Right forelimb (tissue), 1 donor: ENCODE measurements at places on chromosomes 16 and 17.

GRCh38 chr16:71916397-71916920 is 21.1 kb downstream of the IST1 start:
- DNase-seq = no peak

DNA sequence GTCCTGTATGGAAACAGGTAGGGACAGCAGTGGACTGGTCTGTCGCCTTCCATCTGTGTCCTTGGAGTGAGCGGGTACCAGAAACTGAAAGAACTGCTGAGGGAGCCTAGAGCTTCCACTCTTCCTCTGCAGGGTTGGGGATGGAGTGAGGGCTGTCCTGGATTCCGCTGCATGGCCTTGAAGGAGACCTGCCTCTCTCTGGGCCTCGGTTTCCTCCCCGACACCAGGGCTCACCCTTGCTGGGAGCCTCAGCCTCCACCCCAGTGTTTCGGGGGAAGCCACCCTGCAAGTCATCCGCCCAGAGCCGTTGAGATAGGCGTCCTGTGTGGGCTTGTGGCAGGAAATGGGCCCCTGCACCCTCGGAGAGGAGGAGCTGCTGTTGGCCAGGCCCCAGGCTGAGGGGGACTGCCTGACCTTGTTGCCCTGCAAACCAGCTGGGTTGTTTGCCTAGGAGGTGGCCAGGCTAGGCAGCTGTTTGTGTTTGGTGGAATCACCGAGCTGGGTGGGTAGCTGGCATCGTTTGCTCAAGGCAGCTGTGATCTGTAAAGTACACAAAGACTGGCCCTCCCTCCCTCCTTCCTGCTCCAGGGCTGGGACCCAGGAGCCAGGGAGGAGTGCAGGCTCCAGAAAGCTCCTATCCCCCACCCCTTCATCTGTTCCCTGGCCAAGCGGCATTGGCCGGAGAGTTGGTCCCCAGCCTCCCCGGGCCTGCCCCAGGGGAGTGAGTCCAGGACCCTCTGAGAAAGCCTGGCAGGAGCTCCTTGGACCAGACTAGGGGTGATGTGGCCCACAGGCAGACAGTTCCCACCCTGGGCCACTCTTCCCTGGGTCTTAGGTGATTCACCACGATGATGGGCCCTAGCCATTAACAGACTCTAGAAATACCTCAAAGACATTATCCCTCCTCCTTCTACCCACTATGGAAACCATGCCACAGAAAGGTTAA is 1.3 kb downstream of the RAB37 start:
- DNase-seq = no peak

DNA sequence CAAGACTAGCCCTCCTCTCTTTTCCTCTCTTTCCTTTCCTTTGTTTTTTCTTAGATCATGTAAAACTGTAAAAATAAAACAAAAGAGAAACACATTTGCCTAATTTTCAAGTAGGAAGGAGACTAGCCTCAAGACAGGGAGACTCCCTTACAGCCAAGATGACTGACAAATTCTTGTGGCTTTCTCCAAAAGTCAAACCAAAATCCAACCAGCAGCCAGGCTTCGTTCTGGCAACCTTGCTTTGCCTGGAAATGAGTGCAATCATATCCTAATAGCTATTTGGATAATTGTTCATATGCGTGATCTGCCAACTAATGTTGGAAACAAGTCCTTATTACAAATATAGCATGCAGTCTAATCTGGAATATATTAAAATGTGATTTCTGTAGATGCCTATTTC is 868.9 kb upstream of the SOX9 start:
- DNase-seq = no peak

GRCh38 chr16:21646091-21646490 is 6.3 kb downstream of the IGSF6 start:
- DNase-seq = no peak

GRCh38 chr17:33696102-33696501 is 403.0 kb upstream of the ASIC2 start:
- DNase-seq = no peak

DNA sequence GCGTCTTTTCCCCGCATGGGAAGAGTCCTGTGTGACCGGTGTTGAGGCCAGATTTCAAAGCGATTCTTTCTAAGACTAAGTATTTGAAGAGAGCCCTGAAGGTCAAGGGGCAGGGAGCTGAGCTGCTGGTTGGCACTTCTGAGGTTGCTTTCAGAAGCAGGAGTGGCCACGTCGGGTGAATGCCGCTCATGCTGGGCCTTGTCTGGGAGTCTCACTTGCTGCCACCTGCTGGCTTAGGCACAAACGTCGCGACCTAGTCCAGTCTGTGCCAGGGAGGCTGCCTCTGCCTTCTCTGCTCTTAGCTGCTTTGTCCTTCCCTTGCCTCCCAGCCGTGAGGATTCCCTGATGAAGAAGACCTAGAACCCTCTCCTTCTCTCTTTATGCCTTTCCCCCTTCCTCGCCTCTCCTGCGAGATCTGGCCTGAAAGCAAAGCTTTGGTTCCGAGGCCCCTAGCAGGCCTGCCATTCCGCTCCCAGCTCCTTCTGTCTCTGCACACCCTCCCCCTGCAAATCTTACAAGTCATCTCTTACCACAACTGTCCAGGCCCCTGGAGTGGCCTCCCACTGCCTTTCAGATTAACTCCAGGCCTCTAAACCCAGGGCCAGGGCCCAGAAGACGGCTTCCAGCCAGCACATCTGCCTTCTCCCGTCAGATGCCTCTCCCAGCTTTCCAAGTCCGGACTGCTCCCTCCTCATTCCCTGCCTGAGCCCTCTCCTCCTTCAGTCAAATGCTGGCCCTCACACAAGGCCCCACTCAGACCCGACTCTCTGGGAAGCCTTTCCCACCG is 11.4 kb downstream of the CTNS start:
- peak; percentile 70 for DNase-seq

DNA sequence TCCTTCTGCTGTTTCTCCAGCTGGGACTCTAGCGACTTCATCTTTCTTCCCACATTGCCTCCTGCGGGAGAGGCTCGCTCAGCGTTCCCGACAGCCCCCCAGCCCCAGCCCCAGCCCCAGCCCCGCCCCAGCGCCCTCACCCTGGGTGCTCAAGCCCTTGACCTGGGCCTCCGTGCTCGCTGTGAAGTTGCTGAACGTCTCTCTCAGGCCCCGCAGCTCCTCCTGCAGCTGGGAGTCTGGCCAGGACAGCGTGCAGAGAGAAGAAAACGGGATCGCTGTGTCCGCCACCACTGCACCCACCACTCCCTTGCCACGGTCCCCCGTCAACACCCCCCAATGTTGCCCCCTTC is 2.4 kb downstream of the ASGR1 start:
- no peak for DNase-seq

GRCh38 chr17:47802341-47803022 is 19.1 kb downstream of the OSBPL7 start:
- no peak for DNase-seq

DNA sequence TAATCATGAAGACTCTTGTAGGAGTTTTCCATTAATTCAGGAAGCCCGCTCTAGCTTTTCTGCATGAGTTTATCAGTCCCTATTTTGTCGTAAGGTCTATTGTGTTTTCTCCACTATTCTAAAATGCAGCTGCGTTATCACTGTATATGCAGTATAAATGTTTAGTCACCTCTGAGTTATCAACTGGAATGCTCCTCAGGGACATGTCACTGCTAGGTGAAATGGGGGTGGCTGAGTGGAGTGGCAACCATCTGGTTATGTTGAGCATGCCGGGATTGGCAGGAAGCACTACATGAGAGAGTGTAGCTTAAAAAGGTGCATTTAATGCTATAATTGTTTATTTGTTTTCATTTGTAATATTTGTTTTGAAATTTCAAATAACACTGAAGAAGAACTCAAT is 285.2 kb upstream of the ELAC2 start:
- DNase-seq = no peak

DNA sequence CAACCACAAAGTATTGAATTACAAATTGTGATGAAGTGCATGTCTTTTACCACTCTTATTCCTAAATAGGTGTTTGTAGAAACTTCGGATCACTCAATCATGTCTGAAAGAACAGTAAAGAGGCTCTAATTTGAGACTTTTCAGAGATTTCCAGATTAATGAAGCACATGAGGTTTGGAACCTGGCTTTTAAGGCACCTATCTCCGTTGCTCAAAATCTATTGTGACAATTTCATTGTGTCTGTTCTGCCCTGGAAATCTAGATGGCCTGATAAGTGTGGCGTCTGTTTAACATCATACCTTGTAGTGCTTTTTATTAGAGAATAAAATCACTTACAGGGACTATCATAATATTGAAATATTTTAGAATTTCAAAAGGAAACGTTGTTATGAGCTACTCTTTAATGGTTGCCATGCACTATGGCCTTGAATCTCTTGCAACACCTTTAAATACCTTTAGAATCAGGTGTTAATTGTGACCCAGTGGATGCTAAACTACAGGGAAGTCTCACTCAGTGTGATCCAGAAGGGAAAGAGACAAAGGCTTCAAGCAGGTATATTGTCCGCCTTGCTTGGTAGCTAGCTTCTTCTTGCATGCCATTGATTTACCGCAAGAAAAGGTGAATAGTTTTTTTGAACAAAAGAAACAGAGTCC is 210.3 kb downstream of the CNTNAP4 start:
- DNase-seq = no peak

DNA sequence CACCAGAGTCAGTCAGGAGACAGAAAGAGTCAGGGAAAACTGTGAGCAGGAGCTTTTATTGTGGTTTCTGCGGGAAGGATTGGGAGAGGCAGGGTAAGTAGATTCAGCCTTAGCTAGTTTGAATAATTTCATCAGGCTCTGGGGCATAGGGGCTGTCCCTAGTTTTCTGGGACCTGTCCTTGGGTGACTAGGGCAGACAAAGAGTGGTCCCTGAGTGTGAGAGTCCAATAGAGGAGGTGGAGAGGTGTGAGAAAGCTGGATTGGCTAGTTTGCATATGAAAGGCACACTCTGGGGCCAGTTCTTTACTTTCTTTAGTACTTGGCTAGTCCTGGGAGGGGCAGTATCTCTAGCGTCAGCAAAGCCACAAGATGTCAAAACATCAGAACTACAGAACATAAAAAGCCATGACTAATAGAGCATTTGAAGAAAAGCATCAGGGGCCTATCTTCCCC is 255.6 kb downstream of the HS3ST3A1 start:
- DNase-seq = no peak

- DNase-seq = no peak
Measured at GRCh38 chr17:72702136-72702735, 390.3 kb downstream of the SLC39A11 start.

DNA sequence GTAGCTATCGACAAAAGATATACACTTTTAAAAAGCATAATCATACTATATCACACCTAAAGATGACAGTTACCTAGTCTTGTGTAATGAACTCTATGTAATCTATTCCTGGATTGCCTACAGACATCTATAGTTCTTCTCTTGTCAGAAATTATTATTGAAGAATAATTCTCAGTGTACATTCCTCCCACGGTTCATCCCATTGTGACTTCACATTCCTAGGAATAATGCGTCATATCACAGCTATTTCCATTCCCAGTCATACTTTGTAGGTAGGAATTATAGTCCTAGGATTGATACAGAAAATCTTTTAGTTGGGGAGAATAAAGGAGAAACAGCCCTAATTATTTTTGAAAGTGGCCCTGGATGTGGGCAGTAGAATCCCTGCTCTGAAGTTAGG is 44.0 kb upstream of the ABCC11 start:
- DNase-seq = no peak
